Renal cortical epithelial cell (primary cell): ENCODE measurements at places on chromosomes 6 and 20. TPM values are rescaled to one million over a fixed set of nuclear protein-coding genes. Genes with fewer than 3 reads are reported as not detected.

GRCh38 chr20:57238089-57238488, 28.4 kb downstream of the BMP7 start:
- DNase-seq, result no peak

DNA sequence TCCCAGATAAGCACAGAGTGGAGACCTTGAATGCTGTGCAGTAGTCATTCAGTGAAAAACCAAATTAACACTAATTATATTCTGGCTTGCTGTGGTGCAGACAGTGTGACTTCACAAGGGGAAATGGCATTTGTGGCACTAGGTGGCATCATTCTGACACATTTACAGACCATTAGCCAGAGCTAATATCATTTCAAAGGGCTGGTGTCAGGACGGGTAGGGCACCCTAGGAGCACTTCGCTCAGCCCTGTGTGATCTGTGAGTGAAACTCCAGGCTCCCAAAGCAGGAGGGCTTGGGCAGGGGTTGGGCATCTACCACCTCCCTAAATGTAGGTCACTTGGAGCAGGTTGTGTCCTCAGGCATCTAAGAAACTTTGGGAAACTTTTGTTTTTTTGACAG, 555.8 kb downstream of the PKHD1 start:
- DNase-seq, result no peak

GRCh38 chr6:79231666-79232065, 2.8 kb downstream of the HMGN3 start:
- DNase-seq, result no peak

- peak; percentile 44 for DNase-seq
Observed at GRCh38 chr6:144480473-144480872, 195.3 kb downstream of the UTRN start.

DNA sequence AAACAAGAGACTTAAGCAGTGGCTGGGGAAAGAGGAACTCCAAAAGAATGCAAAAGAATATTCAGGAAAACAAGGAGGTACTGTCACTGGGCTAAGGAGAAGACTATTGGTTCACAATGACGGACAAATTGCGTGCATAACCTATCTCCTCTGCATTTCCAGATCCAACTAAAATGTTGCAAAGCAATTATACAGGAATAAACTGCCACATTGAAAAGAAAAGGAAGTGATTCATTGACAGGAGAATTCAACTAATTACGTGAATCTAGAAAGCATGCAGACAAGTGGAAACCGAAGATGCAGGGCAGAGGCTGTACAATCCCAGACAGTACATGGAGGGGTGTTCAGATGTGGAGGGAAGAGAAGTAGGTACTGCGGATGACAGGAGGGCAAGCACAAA, 152.8 kb upstream of the RIPOR2 start:
- DNase-seq, result peak; percentile 11

GRCh38 chr20:4944518-4945313, 56.6 kb downstream of the SLC23A2 start:
- peak; percentile 53 for DNase-seq

GRCh38 chr6:137166247-137167098, 7.0 kb downstream of the IL22RA2 start:
- DNase-seq, result no peak

DNA sequence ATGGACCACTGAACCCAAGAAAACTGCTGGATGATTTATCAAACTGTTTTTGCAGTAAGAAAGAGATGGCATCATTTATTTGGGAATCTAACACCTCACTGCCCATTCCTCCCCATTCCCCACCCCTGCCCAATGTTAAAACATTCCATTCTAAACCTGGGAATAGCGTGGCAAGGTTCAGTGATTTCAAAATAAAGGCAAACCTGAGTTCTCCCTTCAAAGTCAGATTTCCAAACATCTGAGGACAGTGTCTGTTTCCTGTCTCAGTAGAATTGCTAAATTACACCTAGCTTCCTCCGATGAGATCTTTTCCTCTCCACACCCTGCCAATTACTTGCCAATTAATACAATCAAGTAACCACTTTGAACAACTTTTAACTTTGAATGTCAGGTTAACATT, 127.4 kb upstream of the ARMC2 start:
- DNase-seq, result no peak

DNA sequence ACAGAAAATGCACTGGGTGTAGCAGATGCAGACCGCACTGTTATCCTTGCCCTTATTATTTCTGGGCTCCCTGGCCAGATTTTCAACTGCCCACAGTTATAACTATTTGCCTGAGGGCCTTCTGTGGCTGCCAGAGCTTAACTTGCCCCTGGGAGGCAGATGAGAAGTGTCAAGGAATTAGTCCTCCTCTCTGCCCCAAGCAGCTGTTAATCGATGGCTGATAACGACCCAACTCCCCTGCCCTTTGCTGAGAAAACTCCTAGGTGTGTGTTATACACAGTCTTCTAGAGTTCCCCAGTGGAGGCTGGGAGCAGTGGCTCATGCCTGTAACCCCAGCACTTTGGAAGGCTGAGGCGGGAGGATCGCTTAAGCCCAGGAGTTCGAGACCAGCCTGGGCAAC, 44.4 kb upstream of the SHLD1 start:
- no peak for DNase-seq

- peak; percentile 89 for DNase-seq
Observed at GRCh38 chr6:136226674-136227377, 23.3 kb downstream of the MTFR2 start.

Gene ENTPD6
- 62.1 and 86.3 TPM in 2 replicates for total RNA-seq

Gene TINAG
- total RNA-seq, result 5.9 and 16.5 TPM in 2 replicates

Gene ELOVL4
- 1.4 TPM in 2 replicates for total RNA-seq

Gene TSHZ2
- total RNA-seq, result 0.17 and 0.30 TPM in 2 replicates

Gene MYB
- 0.87 TPM in 1 of 2 replicates, not detected in the other for total RNA-seq

Gene TPD52L1
- total RNA-seq, result 105 and 188 TPM in 2 replicates
